ENCODE measurements at places on chromosomes 3 and 15. TPM values are rescaled to one million over a fixed set of nuclear protein-coding genes. Genes with fewer than 3 reads are reported as not detected.

FANCI gene
- 1.0 TPM for total RNA-seq

ESYT3 gene
- total RNA-seq = 2.0 TPM

TF gene
- 0.26 TPM for total RNA-seq

BFSP2 gene
- not detected for total RNA-seq

- no peaks in the 10 kb centered on the region for H3K4me1 ChIP-seq
- no peaks in the 10 kb centered on the region for H3K36me3 ChIP-seq
- no peak overlapping the region for H3K27ac ChIP-seq
Measured at GRCh38 chr3:58266577-58266976, 29.0 kb downstream of the ABHD6 start.

DNA sequence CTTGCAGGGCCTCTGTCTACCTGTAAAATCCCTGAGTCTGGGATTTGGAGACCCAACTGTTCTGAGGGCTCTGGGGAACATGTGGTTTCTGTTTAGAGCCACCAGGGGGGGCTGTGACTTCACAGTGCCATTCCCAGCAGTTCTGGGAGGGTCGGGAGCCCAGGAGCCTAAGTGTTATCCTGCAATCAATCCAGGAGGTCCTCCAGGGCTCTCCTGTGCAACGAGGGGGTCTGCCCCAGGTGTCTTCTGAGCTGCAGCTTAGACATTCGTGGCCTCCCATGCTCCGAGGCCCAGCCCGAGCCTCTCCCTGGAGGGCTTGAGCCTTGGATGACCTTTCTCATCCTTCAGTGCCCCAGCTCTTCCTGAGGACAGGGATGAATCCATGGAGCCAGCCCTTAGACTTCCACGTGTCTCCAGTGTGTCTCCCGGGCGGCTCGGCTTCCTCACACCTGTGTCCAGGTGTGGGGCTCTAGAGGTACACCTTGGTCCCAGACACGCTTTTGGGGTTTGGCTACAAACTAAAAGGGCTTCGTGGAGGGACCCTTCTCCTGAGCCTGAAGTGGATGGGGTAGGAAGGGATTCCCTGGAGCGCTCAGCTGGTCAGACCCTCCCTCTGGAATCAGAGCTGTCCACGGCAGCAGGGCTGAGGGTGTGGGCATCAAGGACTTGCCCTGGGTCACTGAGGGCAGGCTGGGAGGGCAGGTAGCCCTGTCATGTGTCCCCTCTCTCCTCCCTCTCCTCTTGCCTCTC, 20.3 kb upstream of the ABTB1 start:
- H3K4me3 ChIP-seq = no peak overlapping the region
- peak; percentile 54 for DNase-seq
- H3K36me3 ChIP-seq = no peaks in the 10 kb centered on the region
- no peaks in the 10 kb centered on the region for H3K4me1 ChIP-seq
- H3K27me3 ChIP-seq = no peaks in the 10 kb centered on the region

DNA sequence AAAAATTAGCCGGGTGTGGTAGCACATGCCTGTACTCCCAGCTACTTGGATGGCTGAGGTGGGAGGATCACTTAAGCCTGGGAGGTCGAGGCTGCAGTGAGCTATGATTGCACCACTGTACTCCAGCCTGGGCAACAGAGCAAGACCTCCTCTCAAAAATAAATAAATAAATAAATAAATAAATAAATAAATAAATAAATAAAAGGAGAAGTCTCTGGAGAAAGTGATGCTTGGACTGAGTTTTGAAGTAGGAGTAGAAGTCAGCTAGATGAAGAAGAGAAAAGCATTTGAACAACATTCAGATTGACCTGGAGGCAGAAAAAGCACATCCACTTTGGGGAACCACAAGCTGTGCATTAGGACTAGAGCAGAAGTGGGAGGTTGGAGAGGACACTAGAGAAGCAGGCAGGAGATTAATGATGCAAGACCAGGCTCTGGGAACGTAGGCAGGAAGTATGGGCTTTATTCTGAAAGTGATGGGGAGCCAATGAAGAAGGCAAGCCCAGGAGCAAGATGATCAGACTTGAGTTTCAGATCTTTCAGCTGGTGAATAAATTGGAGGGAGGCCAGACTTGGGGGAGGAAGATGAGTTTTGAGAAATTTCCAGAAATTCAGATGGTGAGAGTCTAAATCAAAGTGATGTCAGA, 48.7 kb downstream of the KLHL6 start:
- no peak for DNase-seq
- H3K27me3 ChIP-seq = no peaks in the 10 kb centered on the region
- H3K4me1 ChIP-seq = no peaks in the 10 kb centered on the region
- H3K36me3 ChIP-seq = no peaks in the 10 kb centered on the region

CASR gene
- 11.9 TPM for total RNA-seq

DNA sequence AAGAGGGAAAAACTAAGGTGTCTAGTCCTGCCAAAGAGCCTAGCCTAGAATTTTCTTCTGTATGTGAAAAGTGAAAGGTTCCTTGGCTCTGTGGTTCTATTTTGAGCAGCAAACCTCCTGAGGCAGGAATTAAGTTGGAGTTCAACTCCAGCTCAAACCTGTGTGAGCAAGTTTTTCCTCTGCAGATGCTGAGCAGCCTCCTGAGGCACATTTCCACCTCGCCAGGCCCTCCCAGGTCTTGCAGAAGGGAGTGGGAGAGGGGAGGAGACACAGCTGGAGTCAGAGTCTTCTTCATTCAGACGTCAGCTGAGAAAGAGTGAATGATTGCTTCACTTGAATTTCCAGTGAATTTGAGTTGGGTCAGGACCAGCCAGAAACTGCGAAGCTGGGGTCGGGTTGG, 69.5 kb upstream of the ETV5 start:
- H3K4me3 ChIP-seq = no peak overlapping the region
- no peaks in the 10 kb centered on the region for H3K36me3 ChIP-seq
- H3K27ac ChIP-seq = no peak overlapping the region
- H3K4me1 ChIP-seq = peaks cover 14% of the 10 kb centered on the region

METTL6 gene
- 3.3 TPM for total RNA-seq

GRCh38 chr15:77014132-77015081, 19.5 kb downstream of the PSTPIP1 start:
- peaks cover 6% of the 10 kb centered on the region for H3K4me1 ChIP-seq
- H3K27ac ChIP-seq = no peak overlapping the region
- no peaks in the 10 kb centered on the region for H3K27me3 ChIP-seq
- H3K4me3 ChIP-seq = no peak overlapping the region
- H3K36me3 ChIP-seq = no peaks in the 10 kb centered on the region

DNA sequence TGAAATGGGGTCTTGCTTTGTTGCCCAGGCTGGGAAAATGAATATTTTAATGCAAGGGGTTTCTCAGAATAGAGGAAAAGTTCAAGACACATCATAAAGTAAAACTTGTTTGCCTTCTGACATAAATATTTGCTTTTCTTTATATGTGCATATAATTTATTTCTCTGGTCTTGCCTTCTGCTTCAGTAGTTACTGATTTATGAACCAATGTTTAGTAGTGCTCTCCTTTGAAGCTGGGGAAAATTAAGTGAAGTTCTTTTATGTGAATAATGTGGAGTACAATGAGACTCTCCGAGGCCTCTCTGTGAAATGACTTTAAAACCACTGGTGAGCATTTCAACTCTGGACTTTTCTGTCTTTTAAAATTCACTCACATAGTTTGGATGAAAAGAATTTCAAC, 55.6 kb downstream of the MAGI1 start:
- H3K27ac ChIP-seq = no peak overlapping the region
- no peaks in the 10 kb centered on the region for H3K36me3 ChIP-seq
- H3K4me1 ChIP-seq = peaks cover 13% of the 10 kb centered on the region
- H3K27me3 ChIP-seq = no peaks in the 10 kb centered on the region
- H3K4me3 ChIP-seq = no peak overlapping the region

DNA sequence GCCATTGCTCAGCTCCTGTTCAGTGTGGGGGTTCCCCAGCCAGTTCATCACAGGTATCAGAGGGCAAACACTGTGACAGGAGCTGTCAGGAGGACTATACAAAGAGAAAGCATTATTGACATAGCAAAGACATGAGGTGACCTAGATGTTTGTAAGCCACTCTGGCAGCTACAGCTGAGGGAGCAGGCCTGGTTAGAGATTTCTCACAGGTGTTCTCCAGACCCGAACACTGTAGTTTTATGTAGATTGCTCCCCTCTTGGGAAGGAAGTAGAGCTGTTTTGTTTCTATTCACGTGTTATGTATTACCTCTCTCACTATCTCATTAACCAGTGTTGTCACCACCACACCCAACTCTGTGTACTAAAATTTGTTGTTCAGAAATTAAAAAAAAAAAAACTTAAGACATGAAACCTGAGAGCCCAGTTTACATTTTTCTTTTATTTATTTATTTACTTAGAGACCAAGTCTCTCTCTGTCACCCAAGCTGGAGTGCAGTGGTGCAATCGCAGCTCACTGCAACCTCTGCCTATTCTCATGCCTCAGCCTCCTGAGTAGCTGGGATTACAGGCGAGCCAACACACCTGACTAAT, 123.7 kb downstream of the RBPMS2 start:
- peaks cover 23% of the 10 kb centered on the region for H3K4me1 ChIP-seq
- no peaks in the 10 kb centered on the region for H3K36me3 ChIP-seq
- DNase-seq = no peak
- H3K27me3 ChIP-seq = no peaks in the 10 kb centered on the region
- no peak overlapping the region for H3K27ac ChIP-seq
- no peak overlapping the region for H3K4me3 ChIP-seq

DNA sequence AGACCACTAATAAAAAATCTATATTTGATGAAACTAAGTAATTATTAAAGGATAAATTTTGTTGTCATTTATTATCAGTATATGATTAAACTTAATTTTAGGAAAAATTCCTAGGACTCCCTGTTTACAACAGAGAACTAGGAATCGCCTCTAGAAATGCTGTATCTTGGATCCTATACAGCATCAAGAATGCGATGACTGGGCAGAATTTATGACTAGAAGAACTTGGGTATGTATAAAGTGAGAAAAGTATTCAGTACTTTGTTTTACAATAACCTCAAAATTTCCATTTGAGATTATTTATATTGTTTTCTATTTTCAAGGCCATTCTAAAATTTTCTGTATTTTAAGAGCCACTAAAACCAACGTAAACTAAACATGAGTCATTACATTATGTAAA, 82.3 kb upstream of the AGTR1 start:
- no peaks in the 10 kb centered on the region for H3K27me3 ChIP-seq
- H3K36me3 ChIP-seq = no peaks in the 10 kb centered on the region
- no peak overlapping the region for H3K27ac ChIP-seq
- H3K4me3 ChIP-seq = no peak overlapping the region
- DNase-seq = no peak

KBTBD8 gene
- total RNA-seq = not detected

MAP6D1 gene
- total RNA-seq = 7.0 TPM

DNA sequence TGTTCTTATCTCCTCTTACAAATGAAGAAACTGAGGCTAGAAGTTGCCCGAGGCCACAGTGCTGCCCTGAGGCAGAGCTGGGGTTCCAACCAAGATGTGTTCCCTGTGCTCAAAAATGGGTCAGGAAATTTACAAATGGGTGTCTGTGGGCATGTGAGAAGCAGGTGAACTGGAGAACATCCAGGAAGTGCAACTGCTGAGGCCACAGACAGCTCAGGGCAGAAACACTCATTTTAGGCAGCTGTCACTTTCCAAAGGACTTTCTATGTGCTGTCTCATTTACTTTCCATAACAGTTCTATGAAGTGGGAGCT, 47.2 kb upstream of the ATP2B2 start:
- no peaks in the 10 kb centered on the region for H3K36me3 ChIP-seq
- no peaks in the 10 kb centered on the region for H3K27me3 ChIP-seq
- DNase-seq = no peak

PLA2G4F gene
- total RNA-seq = 2.0 TPM

DNA sequence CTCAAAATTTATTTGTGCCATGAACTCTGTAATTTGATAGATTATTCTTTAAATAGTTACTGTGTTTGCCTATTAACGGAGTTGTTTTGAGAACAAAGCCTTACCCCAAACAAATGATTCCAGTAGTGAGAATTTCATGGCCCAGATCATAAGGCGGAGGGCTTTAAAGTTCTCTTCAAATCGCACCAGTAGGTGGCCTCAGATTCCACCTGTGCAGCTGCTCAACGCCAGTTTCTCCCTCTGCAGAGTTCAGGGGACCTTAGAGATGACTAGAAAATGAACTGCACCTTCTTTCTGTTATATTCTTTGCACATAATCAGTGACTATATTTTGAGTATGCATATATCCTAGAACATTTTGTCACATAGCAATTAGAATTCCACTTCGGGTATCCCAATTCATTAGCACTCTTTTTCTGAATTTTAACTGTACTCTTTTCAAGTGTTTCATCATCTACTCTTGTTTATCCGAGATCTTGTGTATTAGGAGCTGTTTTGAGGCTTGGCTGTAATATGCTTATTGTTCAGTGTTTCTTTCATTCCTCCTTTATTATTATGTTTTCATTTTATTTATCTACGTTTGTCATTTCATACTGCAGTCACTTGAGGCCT, 232.6 kb upstream of the CHRM5 start:
- no peaks in the 10 kb centered on the region for H3K36me3 ChIP-seq
- H3K27ac ChIP-seq = no peak overlapping the region
- DNase-seq = no peak
- no peaks in the 10 kb centered on the region for H3K27me3 ChIP-seq
- no peaks in the 10 kb centered on the region for H3K4me1 ChIP-seq

- no peak for DNase-seq
- no peaks in the 10 kb centered on the region for H3K27me3 ChIP-seq
- H3K4me3 ChIP-seq = no peak overlapping the region
- no peaks in the 10 kb centered on the region for H3K4me1 ChIP-seq
- H3K36me3 ChIP-seq = no peaks in the 10 kb centered on the region
Measured at GRCh38 chr3:38284756-38285150, 2.7 kb downstream of the SLC22A14 start.

HDC gene
- not detected for total RNA-seq

DNA sequence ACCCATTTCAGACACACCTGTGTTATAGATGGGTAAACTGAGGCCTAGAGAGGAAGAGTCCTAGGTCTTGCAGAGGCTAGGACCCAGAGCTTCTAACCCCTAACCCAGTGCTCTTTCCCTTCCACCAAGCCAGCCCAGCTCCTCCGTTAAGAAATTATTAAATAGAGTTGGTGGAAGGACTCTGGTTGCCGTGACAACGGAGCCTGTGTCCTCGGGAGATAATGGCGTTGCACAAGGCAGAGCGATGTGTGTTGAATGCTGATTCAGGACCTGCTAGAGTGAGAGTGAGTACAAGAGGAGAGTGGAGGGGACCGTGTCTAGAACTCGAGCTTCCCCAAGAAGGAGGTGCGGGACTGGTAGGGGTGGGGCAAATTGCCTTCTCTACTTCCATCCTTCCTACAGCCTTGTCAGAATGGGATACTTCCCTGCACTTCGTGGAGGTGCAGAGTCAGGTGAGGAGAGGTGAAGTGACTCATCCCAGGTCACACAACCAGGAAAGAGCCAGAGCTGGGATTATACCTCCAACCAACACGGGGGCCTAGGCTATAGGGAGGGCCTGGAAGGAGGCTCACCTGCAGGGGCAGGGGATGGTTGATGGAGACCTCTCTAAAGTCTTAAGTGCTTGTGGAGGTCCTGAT, 8.6 kb downstream of the SLC6A1 start:
- no peaks in the 10 kb centered on the region for H3K36me3 ChIP-seq
- no peaks in the 10 kb centered on the region for H3K27me3 ChIP-seq
- no peak overlapping the region for H3K27ac ChIP-seq
- peaks cover 18% of the 10 kb centered on the region for H3K4me1 ChIP-seq
- DNase-seq = no peak
- H3K4me3 ChIP-seq = no peak overlapping the region
